ENCODE measurements at places on chromosomes 13 and 19.

- peak; percentile 57 for DNase-seq
These were observed 142.9 kb upstream of the SERP2 start for GRCh38 chr13:44230736-44231135.

GRCh38 chr13:90696656-90697055, 650.8 kb upstream of the MIR17HG start:
- DNase-seq, result no peak

DNA sequence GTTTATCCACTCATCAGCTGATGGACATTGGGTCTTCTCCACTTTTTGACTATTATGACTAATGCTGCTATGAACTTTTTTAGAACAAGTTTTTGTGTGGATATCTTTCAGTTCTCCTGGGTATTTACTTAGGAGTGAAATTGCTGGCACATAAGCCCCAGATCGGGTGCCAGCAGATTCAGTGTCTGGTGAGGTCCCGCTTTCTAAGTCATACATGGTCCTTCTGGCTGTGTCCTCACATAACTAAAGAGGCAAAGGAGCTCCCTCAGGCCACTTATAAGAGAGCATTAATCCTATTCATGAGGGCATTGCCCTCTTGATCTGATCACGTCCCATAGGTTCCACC, 600 bp upstream of the ZNF226 start:
- no peak for DNase-seq

DNA sequence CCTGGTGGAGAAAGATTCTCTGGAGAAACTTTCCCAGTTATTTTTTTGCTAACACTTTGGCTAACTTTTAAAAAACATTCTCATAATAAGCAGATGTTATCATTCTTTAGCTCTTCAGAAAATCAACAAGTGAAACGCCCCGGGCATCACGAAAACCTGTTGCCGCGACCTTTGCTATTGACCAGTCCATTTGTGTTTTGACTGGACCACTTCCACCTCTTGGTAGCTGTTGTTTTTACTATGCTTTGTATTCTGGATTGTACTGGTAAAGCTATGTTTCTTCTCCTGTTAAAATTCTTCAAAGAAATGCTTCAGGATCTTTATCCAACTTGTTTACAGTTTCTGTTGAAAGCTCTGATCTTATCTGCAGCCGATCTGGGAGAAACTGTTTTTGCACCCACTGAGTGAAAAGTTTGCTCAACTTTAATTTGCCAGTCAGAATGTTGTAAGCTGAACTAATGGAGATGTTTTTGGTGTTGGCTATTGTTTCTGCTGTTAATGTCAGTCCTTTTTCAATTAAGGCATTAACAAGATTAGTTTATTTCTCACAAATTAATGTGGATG, 23.3 kb downstream of the UFM1 start:
- no peak for DNase-seq

GRCh38 chr13:59743195-59743594, 420.5 kb downstream of the DIAPH3 start:
- no peak for DNase-seq

DNA sequence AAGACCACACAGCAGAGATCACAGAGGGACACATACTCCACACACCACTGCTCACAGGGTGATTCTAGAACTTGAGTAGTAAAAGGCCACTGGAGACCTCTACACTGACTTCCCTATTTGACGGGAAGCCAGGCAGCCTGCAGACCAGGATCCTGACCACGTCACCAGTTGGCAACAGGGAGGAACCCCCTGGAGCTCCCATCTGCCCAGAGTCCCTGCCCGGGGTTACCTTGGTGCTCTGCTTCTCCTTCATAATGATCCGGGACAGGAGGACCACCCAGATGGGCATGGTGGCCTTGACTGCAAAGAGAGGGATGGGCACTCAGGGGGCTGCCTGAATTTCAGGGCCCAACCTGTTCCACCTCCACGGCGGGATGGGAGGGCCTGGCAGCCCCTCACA, 932 bp downstream of the SLC35E1 start:
- peak; percentile 45 for DNase-seq

- DNase-seq, result no peak
These were observed 4.2 kb downstream of the KLK12 start for GRCh38 chr19:51030631-51031030.

GRCh38 chr13:76630629-76631230, 255.5 kb downstream of the KCTD12 start:
- no peak for DNase-seq

- DNase-seq, result no peak
These were observed 24.6 kb downstream of the XPO4 start for GRCh38 chr13:20877902-20878301.

DNA sequence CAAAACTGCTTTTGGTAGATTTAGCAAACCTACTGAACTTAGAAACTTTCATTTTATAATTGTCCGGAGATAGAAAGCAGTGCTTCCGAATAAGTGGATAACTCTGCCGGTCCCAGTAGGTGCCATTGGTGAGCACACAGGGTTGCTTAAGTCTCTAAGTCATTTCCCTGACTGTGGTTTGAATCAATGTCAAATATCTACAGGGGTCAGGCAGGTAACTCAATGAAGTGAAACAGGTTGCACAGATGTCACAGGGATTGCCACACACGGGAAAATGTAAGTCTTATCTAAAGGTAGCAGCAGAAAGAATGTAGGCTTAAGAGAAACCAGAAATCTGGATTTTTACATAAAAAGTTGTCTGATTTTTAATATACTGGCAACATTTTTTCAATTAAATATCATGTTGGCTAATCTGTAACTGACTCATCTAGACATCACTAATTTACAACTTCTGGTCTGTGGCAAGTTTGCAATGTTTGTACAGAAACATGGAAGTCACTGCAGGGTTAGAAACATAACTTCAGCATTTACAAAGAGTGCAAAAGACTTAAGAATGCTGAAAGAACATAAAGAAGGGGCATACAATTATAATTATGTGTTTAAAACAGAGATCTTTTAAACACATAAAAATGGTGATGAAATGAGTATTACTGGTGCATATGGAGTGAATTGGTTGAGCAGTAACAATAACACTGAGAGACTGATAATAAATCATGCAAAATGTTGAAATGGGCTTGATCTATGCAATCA, 14.3 kb upstream of the LRRC63 start:
- DNase-seq, result peak; percentile 18

DNA sequence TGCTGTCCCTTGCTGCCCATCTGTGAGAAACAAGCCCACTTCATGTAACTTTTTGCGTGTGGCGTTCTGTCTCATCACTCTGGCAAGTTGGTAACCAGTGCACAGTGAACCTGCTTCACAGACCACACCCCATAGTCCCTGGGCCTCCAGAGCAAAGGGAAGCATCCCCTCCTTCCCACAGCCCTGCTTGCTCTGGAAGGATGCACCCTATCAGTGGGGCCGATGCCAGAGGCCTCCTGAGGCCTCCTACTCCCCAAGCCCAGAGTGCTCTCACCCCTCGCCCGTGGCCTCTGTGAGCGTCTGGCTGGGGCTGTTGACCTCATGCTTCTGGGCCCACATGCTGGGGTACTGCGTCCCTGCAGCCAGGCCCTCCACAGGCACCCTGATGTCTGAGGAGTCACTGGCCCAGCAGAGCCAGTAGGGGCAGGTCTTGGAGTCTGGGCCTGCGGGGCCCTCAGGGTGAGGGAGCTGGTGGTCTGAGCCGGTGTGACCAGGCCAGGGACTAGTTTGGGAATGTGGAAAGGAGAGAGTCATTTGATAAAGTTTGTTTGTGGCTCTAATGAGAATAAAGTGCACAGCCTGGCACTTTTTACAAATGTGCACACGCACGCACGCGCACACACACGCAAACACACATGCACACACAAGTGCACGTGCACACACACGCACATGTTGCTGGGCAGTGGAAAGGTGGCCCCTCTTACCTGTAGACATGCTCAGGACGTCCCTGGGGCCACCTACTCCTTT, 5.1 kb downstream of the TMEM86B start:
- no peak for DNase-seq

DNA sequence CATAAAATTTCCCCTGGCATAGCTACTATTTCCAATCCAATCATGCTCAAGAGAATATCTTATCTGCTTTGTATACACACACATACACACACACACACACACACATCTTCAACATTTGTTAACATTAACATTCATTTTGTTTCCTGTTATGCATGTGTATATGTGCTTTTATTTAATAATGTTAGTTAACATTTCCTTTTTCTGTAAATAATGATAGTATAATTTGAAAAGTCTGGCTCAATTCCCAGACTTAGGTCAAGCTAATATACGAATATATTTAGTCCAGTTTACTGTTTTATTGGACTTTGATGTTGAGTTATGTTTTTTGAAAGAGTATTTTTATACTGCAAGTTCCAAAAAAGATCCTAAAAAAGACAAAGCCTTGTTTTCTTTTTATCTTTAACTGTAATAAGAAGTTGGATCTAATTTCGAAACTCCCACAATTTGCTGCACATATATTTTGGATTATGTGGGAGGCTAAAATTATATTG, 1072.4 kb downstream of the EFNB2 start:
- no peak for DNase-seq

DNA sequence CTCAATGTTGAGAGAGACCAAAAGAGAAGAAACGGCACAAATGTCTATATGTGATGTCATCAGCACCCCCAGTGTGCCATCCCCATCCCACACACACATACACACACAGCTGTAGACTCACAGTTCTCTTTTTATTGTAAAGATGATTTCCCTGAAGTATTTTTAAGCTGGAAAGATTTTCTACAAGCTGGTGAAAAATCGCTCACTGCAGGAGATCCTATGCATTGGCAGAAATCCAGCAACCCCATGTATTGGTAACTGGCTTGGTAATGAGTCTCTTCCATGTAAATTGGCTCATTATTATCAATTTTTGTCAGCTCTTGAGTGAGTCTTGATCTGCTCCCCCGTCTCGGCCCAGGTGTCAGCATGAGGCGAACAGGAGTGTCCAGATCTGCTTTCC, 107.1 kb upstream of the UQCRFS1 start:
- DNase-seq, result no peak

DNA sequence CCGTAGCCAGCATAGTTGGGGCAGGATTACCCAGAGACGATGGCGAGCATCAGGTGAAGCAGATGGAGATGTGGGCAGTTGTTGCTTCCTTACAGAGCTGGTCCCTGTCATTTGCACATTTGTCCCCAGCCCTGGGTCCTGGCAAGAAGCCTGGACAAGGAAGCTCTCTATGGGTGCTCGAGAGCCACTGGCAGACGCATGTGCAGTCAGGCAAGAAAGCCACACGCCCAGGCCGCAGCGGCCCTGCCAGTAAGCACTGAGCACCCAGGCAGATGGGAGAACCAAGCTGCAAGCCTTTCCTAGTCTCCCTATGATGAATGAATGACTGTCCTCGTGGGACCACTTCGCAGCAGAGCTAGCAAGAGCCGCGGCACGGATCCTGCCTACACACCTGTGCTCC, 182.8 kb downstream of the FOXO1 start:
- DNase-seq, result no peak

DNA sequence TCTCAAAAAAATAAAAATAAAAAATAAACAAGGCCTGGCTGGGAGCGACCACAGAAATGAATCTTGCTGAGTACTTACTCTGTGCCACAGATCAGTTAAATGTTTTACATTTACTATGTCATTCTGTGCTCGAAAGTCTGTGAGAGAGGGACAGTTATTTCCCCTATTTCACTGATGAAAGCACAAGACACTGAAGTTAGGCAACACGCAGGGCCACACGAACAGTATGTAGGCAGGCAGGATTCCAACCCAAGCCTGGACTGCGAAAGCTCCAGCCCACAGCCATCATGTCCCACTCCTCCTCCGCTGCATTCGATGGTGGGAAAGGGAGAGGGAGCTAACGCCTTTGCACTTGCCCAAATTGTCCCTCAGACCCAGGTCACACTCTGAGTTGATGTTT, 34.2 kb downstream of the RUBCNL start:
- DNase-seq, result no peak

GRCh38 chr13:35979361-35979951, 151.7 kb downstream of the DCLK1 start:
- DNase-seq, result peak; percentile 95

- no peak for DNase-seq
These were observed 9.1 kb downstream of the FEM1A start for GRCh38 chr19:4800591-4801081.

GRCh38 chr19:10102787-10103236, 334 bp upstream of the ANGPTL6 start:
- no peak for DNase-seq

DNA sequence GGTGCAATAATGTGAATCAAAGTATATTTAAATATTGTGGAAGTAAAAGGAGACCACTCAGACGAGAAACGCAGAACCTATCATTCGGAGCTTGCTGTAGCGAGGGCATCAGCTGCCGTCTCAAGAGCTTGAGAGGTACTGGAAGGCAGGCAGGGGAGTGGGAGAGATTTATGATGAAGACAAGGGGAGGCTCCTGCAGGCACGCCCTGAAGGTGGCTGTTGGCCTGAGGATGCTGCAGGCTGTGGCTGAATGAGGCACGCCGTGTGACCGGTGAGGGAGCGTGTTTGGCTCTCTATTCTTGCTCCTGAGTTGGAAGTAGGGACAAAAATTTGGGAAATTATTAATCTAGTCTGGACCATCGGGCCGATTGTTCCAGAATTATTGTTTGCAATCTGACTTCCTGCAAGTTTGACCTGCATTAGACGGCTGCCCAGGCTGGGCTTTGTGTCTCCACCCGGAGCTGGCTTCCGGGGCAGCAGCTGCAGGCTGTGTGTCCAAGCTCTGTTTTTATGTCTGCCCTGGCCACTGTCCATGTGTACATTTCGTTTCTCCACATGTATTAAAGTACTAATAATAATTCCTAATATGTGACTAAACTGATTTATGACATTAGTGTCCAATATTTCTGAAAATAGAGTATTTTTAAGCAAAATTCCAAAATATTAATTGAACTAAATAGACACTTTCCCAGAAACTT, 91.1 kb upstream of the ANKRD10 start:
- no peak for DNase-seq

DNA sequence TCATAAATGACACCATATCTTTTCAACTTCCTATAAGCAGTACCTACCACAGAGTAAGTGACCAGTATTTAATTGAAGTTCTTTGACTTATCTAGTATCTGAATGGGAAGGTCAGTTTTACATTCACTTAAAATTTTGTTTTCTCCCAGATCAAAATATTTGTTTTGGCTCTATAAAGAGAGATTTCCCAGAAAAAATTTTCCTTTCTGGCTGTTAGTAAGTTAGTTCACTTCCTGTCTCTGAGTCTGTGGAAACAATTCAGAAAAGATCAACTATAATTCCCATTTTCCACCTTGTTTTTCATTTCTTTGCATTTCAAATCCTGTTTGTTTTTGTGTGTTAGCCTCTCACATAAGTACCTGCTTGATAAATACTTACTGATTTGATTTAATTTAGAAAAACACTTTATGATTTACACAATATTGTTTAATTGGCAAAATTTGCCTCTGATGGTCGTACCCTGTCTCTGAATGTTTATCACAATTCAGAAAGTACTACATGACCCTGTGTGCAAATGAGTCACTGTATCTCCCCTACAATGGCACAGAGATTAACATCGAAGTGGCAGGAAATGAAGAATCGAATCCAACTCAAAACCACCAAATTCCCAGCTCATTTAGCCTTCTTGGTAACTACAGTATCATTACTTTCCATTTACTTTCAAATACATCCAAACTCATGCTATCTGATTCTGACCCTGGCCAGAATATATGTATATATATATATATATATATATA, 15.4 kb upstream of the MED4 start:
- DNase-seq, result no peak

- DNase-seq, result no peak
These were observed 865 bp downstream of the ZNF382 start for GRCh38 chr19:36605877-36606478.

GRCh38 chr19:56076498-56076897, 44.6 kb downstream of the ZNF787 start:
- peak; percentile 51 for DNase-seq

Measured in fibroblast of skin of scalp (primary cell).